ENCODE measurements at places on chromosomes 3 and 15.
A peak's percentile ranks its signal among the peaks of the same experiment; 100 is the strongest.

DNA sequence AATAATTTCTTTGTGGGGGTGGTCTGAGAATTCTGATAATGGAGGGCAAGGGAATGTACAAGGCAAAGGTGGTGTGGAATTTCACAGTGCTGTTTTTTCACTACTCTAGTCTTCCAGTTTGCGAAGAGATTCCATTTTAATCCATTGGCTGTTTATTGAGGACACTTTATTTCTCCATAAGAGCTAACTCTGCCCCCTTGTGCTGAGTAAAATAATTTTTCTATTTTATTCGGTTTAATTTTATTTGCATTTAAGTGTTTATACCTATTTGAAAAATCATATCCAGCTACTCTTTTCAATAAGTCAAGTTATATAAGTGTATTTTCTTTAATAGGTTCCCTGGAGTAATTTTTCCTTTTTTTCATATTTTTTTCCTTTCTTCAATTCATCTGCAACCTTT lies 840.1 kb downstream of the TUSC7 start:
- DNase-seq = no peak

- peak; percentile 62 for DNase-seq
Measured at GRCh38 chr3:101803173-101803782, 24.3 kb downstream of the NXPE3 start.

DNA sequence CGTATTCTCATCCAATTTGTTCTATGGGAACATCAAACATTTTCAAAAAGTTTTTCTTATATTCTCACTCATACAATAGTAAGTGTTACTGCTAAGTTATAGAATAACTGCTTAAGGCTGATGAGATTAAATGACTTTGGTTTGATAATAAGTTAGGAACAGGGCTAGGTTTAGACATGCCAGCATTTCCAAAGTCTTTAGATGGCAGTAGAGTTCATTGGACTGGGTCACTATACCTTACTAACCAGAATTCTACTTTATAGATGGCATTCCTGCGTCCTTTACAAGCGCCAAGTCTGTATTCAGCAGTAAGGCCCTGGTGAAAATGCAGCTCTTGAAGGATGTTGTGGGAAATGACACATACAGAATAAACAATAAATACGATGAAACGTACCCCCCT lies 21.7 kb downstream of the PLAAT1 start:
- DNase-seq = no peak

- no peak for DNase-seq
Measured at GRCh38 chr15:57054204-57054750, 135.8 kb downstream of the TCF12 start.

GRCh38 chr15:66896611-66897010 lies 168.8 kb upstream of the SMAD3 start:
- DNase-seq = no peak

DNA sequence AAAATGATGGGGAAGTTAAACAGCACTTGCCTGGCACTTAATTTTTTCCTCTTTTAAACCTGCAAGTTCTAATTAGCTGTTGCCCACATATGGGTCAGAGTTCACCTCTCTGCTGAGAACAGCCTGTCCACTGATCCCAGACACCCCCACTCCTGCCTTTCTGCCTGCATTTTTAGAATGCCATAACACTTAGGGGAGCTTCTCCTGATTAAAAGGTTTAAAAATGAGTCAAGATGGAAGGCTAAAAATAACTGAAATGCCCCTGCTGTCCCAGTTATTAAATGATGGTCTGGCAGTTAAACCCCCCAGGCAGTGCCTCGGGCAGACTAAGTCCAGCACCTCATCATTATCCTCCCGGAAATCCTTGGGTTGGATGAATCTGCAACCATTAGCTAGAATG lies 913.6 kb upstream of the ARPP21 start:
- DNase-seq = peak; percentile 4

DNA sequence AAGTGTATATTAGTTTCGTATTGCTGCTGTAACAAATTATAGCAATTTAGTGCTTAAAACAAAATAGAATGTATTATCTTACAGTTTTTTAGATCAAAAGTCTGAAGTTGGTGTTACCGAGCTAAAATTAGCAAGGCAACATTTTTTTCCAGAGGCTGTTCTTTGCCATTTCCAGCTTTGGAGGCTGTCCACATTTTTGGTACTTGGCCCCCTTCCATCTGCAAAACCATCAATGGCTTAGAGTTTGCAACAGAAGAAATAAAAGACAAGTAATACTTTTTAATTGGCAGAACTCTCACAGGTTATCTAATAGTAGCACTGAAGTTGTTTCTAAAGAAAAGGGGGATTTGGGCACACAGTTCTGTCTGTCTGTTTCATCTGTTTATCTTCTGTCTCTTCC lies 1248.5 kb downstream of the ROBO1 start:
- DNase-seq = no peak

- peak; percentile 47 for DNase-seq
Measured at GRCh38 chr3:192570821-192571791, 156.2 kb downstream of the FGF12 start.

- DNase-seq = no peak
Measured at GRCh38 chr3:41041899-41042298, 157.4 kb upstream of the CTNNB1 start.

- no peak for DNase-seq
Measured at GRCh38 chr15:70319466-70319865, 221.7 kb upstream of the TLE3 start.

- DNase-seq = no peak
Measured at GRCh38 chr3:152738656-152739055, 96.3 kb upstream of the P2RY1 start.

GRCh38 chr3:65809641-65810150 lies 229.0 kb downstream of the MAGI1 start:
- DNase-seq = no peak

DNA sequence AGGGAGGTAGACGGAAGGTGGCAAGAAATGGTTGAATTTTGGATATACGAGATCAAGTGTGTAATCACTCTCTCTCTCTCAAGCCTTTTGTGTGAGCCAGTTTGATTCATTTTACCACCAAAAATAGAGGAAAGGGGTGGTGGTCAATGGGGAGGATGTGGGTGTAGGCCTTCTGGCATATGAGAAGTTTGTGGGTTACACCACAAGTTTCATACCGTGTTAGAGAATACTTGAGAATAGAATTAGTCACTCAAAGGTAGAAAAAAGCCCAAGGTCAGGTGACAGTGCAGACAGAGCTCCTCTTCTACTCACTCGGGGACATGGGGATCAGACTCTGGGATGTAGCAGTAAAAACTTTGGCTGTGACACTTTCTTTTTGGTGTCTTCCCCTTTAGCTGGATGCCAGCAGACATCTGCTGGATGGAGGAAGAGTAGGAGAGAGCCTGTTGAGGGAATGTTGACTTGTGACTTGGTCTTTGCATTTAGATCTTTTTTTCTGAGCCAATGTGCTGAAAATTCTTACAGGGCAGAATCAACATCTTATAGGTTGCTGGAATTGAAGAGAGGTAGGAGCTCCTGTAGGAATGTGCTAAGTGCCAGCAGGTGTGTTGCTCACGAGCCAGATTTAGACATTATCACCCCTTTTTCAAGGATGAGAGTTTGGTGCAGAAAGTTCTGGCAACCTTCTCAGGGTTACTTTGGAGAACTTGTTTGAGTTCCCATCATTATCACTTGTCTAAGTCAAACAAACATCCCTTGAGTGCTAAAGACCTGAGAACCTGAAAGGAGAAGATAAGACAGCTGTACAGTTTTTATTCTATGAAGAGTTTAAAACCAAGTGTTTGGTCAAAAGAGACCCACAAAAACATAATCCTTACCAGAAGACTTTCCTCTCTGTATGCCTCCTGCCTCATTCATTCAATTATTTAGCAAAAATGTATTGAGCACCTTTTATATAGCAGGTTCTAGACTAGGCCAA lies 43.9 kb upstream of the RYK start:
- no peak for DNase-seq

GRCh38 chr3:175103298-175103697 lies 244.2 kb downstream of the NAALADL2 start:
- DNase-seq = no peak

GRCh38 chr15:28725556-28725955 lies 13.3 kb upstream of the GOLGA8M start:
- no peak for DNase-seq

- no peak for DNase-seq
Measured at GRCh38 chr15:25410649-25411048, 28.2 kb downstream of the UBE3A start.

DNA sequence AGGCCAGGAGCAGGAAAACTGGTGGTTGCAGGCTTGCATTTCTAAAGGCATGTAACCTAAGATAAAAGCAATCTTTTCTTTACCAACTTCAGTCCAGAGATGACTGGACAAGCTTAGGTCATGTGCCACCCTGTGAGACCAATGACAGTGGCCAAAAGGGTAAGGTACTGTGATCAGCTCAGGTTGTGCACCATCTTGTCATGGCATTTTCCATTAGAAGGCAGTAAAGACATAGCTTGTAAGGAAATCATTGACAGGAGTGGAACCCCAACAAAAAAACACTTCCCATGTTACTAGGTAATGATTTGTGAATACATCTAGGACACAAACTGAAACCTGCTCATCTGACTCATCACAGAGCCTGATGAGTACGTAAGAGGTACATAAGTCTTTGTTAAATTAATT lies 35.2 kb downstream of the SSR3 start:
- DNase-seq = no peak

GRCh38 chr3:127908951-127909350 lies 6.1 kb upstream of the KBTBD12 start:
- no peak for DNase-seq

GRCh38 chr3:142863010-142863817 lies 25.7 kb downstream of the PCOLCE2 start:
- no peak for DNase-seq

GRCh38 chr3:56788521-56788920 lies 13.2 kb downstream of the ARHGEF3 start:
- peak; percentile 44 for DNase-seq

GRCh38 chr3:42351207-42351606 lies 59.2 kb downstream of the LYZL4 start:
- DNase-seq = no peak

- DNase-seq = no peak
Measured at GRCh38 chr3:134892326-134892725, 97.3 kb downstream of the EPHB1 start.

- no peak for DNase-seq
Measured at GRCh38 chr3:107845380-107846278, 245.2 kb downstream of the CD47 start.

DNA sequence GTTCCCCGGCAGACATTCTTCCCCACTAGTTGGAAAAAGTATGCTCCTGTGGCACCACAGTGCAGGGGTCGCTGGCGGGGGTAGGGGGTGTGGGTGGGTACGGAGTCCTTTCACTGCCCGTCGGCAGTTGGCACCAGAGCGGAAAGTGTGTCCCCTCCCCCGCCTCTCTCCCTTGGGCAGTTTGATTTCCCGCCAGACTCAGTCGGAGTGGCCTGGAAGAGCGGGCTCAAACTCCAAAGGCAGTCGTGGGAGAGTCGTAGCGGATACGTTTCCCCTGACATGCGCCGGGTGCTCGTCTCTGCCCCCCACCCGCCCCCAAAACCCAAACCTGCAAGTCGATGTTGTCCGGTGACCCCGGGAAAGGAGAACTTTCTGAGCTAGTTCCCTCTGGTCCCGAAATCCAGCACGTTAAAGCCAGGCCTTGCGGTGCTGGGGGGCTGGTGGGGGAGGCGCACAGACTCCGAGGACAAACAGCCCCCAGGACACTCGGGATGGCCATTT lies 4.4 kb upstream of the FOXB1 start:
- peak; percentile 61 for DNase-seq

- no peak for DNase-seq
Measured at GRCh38 chr3:151550025-151550618, 89.3 kb upstream of the IGSF10 start.

DNA sequence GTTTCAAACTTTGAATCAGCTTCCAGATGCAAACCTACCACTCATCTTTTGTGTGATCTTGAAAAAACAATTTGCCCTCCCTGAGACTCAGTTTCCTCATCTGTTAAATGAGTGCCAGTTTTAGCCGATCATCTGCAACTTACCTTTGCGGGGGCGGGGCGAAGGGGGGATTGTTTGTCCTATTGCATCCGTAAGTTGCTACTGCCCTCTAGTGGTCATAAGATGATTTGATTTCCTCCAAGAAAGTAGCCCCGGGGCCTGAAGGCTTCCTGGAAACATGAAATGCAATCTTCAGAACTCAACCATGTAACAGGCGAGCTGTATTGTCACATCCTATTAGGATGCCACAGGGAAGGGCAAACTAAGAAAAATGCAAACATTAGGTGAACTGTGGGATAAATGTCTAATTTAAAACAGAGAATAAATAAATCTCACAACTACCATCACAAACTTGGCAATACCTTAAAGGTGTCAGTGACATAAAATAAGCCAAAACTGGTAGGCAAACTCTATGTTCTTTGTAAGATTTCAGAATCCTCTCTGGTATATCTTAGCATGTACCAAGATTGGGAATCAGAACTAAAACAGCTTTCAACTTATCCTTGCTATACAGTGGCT lies 63.5 kb upstream of the CLDN18 start:
- DNase-seq = peak; percentile 56

GRCh38 chr3:120245386-120245785 lies 39.6 kb downstream of the GPR156 start:
- no peak for DNase-seq

DNA sequence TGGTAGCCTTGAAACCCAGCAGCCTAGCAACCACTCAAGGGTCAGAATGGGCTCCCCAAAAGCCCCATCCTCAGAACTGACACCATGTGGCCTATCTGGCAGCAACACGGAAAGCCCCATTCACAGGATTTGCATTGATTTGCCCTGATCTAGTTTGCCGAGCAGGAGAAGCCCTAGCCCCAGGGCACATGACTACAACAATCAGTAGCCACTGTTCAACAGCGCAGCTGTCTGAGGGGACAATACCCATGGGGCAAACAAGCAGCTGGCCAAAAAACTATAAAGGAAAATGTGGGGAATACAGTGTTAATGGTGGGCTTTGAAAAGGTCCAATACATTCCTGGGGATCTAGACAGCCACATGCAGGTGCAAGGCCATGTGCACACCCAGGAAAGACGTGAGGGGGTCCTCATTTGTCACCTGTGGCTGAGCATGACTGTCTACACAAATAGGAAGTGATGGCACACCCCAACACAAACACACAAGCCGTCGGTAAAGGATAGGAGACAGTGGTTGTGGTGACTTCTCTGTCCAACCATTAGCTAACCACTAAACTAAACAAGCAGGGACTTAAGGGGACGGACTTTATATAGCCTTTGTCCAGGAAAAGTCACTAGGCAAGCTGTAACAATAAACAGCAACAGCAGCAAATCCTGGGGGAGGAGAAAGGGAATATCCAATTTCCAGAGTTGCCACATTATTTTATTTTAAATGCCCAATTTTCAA lies 113.7 kb downstream of the LRIG1 start:
- peak; percentile 80 for DNase-seq

- DNase-seq = peak; percentile 85
Measured at GRCh38 chr3:87082796-87083440, 92.0 kb upstream of the VGLL3 start.

DNA sequence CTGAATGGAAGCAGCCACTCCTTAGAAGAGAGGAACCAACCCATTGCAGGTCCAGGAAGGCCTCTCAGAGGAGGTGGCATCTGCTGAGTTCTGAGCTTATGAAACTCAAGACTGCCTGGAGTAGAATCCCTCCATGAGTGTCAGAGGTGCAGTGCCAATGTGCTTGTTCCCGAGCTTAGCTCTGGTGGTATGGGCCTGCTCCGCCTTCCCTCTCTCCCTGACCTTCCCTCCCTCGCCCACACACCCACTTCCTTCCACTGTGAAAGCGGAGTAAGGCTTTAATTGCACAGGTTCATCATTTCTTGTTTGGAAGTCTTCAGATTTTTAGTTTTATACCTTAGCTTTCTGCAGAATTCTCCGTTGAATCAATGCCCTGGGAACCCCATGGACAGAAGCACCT lies 208.0 kb upstream of the BHLHE40 start:
- no peak for DNase-seq
